RWPE1 (cell line): ENCODE measurements at places on chromosomes 4 and X.
A peak's percentile ranks its signal among the peaks of the same experiment; 100 is the strongest.

DNA sequence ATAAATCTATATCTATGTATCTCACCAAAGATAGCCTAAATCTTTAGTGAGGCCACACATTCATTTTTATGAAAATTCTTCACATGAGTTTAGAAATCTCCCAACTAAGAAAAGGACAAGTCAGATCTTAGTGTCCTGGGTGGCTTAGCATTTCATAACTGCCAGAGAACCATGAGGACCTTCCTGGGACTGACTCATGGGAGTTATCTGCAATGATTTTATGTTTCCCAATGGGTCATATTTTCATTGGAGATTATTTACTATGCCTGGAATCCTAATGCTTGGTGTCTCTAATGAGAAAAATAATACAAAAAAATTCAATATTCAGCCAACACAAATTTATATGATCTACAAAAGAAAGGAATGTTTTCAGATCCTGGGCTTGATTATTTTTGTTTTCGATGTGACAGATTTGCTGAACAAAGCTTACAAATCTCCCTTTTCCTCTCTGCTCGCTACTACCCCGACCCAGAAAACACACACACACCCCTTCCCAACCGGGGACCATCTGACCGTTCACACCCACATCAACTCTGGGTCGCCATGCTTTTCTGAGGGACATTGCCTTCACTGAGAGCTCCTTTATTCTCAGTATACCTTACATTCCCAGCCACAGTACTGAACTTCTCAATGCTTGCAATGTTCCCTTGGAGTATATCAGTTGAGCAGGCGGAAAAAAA lies 40.1 kb downstream of the SORBS2 start:
- no peak for DNase-seq

GRCh38 chr4:74449571-74450297 lies 4.8 kb downstream of the AREG start:
- peak; percentile 58 for DNase-seq

DNA sequence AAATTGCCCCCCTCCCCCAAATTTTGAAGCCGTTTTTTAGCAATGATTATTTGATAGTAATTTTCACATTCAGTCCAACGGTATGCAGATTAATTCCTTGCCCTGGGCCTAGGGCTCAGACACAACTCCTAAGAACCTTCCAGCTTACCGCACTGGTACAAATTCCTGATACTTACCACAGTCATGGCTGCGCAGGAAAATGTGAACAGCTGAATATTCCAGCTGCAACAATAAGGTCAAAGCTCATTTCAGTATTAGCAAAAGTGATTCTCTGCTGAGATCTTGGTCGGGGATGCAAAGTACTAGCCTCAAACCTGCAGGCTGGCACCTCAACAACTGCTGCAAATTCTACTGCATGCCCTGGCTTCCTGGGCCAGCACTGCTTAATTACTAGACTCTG lies 3.0 kb downstream of the ATP11C start:
- no peak for DNase-seq

DNA sequence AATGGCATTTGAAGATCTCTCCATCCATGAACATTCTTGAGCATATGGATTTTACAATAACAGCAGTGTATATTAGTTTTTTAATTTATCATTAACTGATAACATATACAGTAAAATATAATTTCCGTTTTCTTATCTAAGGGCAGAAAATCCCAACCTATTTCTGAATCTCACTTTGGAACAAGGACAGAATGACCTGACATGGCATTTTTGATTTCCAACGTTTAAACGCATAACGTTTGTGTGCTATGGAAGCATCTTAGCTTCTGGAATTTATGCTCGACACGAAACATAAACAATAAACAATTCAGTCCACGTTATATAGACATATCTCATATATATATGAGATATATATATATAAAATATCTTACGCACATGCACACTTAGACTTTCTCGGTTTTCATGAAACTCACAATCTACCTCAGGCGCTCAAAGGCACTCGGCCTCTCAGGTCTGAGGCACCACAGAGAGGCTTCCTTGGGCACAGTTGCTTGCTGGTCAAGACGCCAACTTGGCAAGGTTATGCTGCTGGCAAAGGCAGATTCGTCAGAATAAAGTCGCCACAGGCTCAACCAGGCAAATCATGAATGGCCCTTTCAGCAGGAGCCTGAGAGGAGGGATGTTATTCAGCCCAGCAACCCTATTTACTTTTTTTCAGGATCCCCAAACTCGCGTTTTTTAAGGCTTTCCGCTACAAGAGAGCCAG lies 1.0 kb upstream of the UGT8 start:
- no peak for DNase-seq

DNA sequence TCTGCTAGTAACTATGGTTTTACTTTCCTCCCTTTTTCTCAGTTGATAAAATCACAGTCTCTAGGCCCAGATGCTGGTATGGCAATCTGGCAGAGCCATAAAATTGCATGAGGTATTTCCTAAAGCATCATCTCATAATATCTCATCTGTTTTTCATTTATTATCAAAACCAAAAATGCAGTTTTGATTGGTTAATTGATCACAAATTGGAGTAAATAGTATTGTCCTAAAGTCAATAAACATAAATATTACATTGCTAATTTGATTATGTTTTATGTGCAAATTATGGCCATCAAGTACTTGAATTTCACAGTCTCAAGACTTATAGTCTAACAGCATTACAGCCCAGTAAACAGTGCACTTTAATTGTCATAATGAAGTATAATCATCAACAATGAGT lies 2365.6 kb downstream of the ARAP2 start:
- DNase-seq: no peak

DNA sequence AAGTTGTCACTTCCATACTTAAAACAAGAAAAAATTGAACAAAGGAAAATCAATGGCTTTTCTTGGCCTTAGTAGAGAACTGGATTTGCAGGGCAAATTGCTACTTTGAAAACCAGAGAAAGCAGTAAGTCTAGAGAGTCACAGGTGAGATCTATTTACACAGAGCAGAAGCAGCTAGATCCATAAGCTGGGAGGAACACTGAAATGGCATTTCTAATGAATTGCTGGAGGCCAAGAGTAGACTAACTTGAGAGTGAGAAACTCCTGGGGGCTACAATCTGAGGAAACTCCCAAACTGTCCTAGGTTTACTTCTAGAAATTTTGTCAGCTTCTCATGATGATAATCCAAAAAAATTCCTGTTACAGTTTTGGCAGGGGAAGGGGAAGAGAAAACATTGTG lies 133.3 kb downstream of the SPCS3 start:
- no peak for DNase-seq

- DNase-seq: no peak
Observed at GRCh38 chrX:66632981-66633380, 5.9 kb downstream of the EDA2R start.

DNA sequence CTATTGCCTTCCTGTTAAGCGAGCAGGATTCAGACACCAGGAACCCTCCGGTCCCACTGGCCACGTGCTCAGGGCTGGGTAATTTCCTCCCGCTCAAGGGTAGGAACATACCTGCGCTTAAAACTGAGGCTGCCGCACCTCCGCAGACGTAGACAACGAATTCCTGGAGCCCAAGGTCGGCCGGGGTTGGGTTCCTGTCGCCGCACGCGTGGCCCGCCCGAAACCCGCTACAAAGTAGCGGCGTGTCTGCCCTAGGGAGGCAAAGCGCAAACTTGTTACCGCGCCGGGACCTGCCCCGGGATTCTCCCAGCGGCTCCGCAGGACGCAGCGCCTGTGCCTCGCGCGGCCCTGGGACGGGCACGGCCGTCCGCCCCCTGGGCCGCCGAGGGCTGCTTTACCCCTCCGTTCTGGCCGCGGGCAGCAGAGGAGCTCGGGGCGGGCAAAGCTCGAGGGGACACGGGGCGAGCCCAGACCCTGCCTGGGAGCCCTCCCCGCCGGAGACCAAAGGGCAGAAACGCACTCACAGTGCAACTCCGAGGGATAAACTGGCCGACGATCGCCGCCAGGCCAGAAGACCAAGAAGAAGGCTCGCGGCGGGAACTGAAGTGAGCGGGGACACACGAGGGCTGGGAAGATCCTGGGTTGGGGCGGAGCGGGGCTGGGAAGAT lies at the start of gene ERVMER34-1:
TSS of gene ERVMER34-1 (minus strand) at position 607 of the 668 bp plus-strand sequence. CDS start 5,905 bp downstream, outside the sequence.
- peak; percentile 31 for DNase-seq

GRCh38 chr4:139726615-139727014 lies 61.0 kb downstream of the MGST2 start:
- no peak for DNase-seq
